ENCODE measurements at places on chromosomes 5 and 9.

DNA sequence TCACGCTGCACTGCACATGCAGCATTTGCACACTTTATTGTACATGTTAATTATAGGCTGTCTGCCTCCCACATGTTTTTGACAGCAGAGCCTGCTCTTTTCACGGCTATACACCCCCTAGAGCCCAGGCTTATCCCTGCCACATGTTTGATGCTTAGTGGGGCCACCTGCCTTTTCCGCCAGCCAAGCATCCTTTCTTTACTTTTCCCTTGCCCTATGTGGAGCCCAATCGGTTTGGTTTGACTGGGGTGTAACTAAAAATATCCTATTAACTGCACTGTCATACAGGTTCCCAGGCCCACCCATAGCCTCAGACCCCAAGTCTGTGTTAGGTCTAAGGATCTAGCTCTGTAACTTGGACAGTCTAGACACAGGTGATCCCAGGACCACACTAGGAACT is 18.9 kb upstream of the S1PR3 start:
- no peak for DNase-seq

GRCh38 chr5:32961059-32961415 is 249.9 kb downstream of the NPR3 start:
- DNase-seq, result no peak

- DNase-seq, result no peak
Measured at GRCh38 chr9:102631559-102631958, 363.6 kb upstream of the CYLC2 start.

DNA sequence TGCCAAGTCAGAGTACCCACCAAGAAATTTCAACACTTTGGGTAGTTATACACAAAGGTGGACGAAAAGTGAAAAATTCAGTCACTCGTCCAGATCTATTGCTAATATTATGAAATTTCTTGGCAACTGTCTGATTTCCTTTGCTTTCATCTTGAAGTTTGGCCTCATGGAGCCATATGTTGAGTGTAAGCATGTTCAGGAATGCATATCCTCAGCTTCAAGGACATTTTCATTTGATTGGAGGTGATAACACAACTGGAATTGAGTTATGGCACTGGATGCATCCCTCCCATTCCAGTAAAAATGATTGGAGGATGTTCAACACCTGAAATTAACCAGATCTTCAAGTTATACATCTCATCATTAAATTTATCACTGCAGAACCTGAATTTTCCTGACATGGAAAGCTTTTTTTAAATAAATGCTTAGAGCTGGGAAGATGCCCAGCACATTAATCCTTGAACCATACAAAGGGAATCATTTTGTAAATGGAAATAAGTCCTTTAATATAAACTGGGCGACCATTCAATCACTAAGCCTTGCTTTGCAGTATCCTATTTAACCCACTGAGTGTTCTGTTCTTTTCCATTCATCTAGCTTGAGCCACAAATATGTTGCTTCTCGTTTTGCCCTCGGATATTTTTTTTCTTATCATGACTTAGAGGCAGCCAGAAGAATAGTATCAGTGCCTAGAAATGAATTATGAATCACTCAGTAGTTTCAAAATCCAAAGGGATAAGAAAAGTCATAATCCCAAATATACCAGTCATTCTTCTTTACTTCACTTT is 273.7 kb upstream of the PIK3R1 start:
- DNase-seq, result no peak

GRCh38 chr5:36777105-36777757 is 99.3 kb upstream of the NIPBL start:
- peak; percentile 63 for DNase-seq

DNA sequence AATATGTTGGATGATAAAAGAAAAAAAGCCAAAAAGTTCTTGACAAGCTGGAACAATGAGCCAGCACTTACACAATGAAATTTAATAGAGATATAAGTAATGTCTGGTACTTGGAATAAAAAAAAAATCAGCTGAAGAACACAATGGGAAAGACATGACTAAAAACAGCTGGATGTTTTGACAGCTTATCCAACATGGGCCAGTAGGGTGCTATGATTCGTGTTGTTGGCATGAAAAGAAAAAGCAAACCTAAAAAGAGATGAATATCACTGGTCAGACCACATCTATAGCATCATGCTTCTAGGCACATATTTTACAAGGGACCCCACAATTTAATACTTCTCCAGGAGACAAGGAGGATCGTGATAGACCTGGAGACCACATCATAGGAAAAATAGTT is 175.3 kb downstream of the ARL15 start:
- no peak for DNase-seq

- DNase-seq, result no peak
Measured at GRCh38 chr9:78777747-78778146, 480.8 kb downstream of the PSAT1 start.

DNA sequence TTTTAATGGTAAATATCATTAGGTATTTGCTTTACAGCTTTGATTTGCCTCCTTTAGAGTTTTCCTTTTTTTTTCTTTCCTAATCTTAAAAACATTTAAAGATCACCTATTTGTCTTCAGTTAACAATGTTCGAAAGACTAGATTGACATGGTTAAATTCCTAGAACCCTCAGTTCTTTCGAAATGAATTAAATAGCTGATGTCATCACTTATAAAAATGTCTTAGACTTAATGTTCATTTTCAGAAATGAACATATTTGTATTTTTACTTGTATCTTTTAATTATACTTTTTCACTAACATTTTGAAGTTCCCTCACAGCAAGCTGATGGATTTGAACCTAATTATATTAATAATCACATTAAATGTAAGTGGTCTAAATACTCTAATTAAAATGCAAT is 205.3 kb upstream of the IRX4 start:
- DNase-seq, result no peak

GRCh38 chr5:139877129-139877597 is 81.6 kb downstream of the PSD2 start:
- DNase-seq, result no peak

- no peak for DNase-seq
Measured at GRCh38 chr5:150522504-150523414, 14.8 kb downstream of the NDST1 start.

DNA sequence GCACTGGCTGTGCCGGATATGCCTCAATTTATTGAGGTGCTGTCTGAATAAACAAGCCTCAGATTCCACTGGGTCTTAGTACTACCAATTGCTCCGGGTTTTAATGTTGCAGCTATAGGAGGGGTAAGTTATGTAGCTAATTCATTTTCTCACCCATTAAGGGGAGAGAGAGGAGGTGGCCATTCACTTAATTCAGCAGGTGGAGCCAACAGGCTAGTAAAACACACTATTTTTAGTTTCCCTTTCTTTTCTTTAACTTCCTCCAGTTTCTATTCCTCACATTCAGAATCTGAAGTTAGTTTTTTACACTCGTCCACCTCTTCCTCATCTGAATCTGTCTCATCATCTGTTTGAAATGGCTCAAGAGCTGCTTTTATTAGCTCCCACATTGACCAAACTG is 105.6 kb upstream of the CDH10 start:
- no peak for DNase-seq

- DNase-seq, result peak; percentile 99
Measured at GRCh38 chr9:128702445-128702948, at the start of gene PKN3. PKN3 (plus strand) TSS chr9:128702503; CDS start chr9:128702916, 413 bp downstream.

- peak; percentile 62 for DNase-seq
Measured at GRCh38 chr9:37941253-37941652, 37.3 kb upstream of the SLC25A51 start.

- no peak for DNase-seq
Measured at GRCh38 chr9:109939698-109940342, 159.8 kb downstream of the PALM2AKAP2 start.

GRCh38 chr9:88721025-88721424 is 186.0 kb downstream of the NXNL2 start:
- DNase-seq, result no peak

DNA sequence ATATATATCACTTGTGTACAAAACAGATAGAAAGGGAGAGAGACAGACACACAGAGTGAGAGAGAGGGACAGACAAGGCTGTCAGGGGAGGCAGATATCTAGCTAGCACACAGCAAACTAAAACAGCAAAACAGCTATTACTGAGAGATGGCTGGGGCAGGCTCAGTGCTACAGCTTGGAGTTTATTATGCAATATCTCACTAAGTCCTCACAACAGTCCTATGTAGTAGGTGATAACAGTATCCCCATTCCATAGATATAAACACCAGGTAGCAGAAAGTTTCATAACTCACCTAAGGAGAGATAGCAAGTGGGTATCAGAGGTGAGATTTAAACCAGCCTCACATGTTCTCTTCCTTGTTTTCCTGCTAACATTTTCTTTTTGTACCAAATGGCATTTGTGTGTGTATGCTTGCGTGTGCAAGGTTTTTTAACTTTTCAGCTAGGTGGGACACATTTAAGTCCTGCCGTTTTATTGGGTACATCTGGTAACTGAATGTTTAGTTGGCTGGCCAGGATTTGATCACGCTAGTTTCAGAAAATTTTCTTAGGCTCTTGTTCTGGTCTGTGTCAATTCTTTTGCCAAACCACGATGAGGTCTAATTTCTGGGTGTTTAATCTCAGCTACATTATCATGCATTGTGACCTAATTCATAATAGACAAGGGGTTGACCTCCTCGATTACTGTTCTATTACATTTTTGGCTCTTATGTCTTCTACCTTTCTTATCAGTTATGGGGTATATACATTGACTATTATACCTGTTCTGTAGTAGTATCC is 105.1 kb downstream of the LMNB1 start:
- no peak for DNase-seq

GRCh38 chr9:33142535-33142934 is 24.6 kb downstream of the B4GALT1 start:
- DNase-seq, result no peak

DNA sequence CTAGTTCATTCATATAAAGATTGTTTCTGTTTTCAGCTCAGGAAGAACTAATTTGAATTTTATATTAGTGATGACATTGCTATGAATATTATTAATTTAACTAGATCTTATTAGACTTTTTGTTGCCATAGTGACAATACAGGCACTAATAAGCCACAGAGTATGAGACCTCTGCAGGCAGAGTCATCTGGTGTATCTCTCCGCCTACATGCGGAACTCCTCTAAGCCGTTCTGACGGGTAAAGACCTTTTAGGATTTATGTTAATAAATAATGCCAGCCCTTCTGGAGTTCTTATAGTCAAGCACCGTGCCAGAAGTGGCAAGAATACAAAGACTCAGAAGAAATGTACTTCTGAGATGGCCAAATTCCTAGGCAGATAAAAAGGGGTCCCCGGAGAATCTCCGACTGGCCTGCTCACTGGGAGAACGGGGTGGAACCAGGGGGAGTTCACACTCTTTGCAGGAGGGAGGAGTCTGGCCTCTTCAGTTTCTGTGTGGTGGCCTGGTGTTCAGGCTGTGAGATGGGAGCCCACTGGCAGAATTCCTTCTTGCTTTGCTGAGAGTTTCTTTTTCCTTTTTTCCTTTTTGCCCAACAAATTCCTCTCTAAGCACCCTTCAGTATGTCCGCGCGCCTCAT is 85.1 kb upstream of the IL12B start:
- no peak for DNase-seq

- DNase-seq, result no peak
Measured at GRCh38 chr9:107751567-107752210, 262.1 kb upstream of the KLF4 start.

DNA sequence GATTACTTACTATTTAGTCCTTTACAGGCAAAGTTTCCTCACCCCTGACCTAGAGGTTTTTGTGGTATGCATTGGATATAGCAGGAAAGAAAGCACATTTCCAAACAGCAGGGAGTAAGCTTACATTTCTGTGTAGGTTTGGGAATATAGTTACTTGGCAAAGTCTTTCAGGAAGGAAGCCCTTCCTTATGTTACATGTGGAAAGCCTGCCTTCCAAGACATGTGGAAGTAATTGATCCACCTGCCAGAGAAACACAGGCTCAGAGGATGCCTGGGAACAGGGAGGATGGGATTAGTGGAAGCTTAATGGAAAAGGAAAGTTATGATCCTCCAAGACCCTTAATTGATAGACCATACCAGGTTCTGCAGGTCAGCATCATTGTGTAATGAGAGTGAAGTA is 87.3 kb upstream of the PPP1R2B start:
- DNase-seq, result no peak

DNA sequence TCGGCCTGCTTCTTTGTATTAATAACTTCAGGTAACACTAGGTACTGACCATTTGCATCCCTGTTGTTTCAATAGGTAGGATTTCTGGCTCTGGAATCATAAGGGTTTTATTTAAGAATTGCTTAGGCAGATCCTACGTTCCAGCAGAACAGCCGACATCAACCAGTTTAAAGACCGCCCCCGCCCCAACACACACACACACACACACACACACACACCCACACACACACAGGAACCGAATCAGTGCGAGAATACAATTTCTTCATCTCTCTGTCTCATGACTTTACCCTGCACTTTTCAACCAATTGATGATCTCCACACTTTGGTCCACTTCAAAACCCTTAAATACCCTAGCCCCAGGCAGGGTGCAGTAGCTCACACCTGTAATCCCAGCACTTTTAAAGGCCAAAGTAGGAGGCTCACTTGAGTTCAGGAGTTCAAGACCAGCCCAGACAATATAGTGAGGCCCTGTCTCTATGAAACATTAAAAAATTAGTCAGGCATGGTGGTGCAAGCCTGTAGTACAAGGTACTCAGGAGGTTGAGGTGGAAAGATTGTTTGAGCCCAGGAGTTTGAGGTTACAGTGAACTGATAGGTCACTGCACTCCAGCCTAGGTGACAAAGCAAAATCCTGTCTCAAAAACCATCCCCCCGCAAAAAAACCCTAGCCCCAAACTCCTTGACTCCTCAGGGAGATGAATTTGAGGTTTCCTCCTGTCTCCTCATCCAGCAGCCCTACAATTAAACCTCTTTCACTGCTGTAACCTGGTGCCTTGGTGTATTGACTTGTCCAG is 2.7 kb upstream of the MTMR12 start:
- DNase-seq, result no peak

GRCh38 chr5:38210676-38211353 is 47.5 kb upstream of the EGFLAM start:
- no peak for DNase-seq

- DNase-seq, result no peak
Measured at GRCh38 chr9:6414247-6414641, 1.2 kb downstream of the UHRF2 start.

DNA sequence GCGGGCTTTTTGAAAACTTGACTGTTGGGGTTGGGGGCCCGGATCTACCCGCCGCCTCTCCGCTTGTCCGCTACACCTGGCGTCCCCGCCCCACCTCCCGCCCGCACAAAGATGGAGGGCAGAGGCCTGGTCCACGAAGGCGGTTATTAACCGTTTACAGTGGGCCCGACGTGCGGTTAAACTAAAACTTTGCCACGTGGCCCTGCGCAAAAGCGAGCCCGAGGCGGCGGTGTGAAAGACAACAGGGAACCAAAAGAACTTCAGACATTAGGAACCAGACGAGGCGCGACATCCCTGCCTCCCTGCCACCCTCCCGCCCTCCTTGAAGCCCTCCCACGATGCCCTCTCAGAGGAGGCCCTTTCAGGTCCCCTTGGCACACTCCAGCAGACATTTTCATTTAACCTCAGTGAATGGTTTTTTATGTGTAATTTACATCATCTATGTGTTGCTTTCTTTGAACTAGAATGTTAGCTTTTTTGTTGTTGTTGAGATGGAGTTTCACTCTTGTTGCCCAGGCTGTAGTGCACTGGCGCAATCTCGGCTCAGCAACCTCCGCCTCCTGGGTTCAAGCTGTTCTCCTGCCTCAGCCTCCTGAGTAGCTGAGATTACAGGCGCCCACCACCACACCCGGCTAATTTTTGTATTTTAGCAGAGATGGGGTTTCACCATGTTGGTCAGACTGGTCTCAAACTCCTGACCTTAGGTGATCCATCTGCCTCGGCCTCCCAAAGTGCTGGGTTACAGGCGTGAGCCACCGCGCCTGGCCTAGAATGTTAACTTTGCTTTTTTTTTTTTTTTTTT is 999 bp upstream of the HNRNPA0 start:
- DNase-seq, result no peak

GRCh38 chr9:113616116-113616515 is 152.6 kb downstream of the RGS3 start:
- no peak for DNase-seq

Data from H7 (cell line).